ENCODE measurements at places on chromosomes 6 and 20.

- DNase-seq, result no peak
Measured at GRCh38 chr6:116015983-116016382, 44.7 kb downstream of the FRK start.

DNA sequence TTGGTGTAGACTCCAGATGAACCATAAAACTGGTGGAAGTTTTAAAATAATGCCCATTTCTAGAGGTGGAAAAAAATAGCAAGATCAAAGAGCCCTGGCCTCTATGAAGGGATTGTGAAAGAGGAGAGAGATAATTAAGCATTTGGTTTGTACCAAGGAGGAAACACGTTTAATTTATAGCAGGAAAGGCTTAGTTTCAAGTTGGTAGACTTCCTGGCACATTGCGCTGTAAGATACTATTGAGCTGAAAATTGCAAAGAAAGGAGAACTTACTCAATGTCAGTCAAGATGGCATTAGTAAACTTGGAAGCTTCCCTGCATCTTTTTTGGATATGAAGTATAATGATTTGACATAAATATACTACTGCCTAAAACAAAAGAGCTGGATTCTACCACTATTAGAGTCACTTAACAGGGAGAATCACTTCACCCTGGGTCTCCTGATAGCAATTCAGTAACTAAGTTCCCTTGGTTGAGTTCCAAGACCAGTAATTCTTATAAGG is 24.4 kb downstream of the MARCKS start:
- DNase-seq, result no peak

GRCh38 chr20:52515877-52516276 is 324.3 kb upstream of the ZFP64 start:
- DNase-seq, result no peak

DNA sequence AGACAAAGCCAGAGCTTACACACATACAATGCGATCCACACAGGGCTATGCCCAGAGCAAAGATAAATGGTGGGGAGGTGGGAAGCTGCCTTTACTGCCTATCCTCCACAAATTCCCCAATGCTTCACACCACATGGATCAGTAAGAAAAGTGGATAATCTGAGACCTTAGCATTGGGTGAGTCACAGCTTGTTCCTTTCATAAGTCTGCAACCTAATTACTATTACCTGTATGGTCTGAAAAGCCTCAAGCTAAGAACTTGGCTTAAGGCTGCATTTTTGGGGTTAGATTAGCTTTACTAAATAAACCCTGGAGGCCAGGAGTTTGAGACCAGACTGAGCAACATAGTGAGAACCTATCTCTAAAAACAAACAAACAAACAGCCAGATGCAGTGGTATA is 66.0 kb upstream of the BTBD3 start:
- no peak for DNase-seq

DNA sequence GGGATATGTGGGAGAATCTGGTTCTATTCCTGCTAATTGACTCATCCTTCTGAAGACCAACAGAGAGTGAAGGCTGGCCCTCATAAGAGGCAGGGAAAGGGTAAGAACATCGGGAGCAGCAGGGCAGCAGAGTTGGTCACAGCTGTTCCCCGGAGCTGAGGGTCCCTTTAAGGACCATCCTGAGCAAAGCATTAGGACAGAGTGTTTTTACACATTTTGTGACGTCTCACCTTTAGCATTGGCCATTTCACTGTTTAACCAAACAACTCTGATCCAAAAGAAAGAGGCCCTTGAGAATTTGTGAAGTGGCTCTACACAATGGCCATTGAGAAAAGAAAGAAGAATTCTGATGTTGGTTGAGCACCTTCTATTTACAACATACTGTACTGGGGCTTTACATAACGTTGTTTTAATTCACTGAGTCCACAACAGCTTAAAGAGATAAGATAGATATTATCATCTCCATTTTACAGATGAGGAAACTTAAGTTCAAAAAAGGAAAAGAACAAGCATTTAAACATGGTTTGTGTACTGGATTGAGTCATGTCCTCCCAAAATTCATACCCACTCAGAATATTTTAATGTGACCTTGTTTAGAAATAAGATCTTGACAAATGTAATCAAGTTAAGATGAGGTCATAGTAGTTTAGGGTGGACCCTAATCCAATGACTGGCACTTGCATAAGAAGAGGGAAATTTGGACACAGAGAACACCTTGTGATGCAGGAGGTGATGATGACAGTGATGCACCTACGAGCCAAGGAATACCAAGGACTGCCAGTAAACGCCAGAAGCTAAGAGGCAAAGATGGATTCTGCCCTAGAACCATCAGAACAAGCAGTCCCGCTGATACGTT is 62.0 kb downstream of the VGLL2 start:
- no peak for DNase-seq

DNA sequence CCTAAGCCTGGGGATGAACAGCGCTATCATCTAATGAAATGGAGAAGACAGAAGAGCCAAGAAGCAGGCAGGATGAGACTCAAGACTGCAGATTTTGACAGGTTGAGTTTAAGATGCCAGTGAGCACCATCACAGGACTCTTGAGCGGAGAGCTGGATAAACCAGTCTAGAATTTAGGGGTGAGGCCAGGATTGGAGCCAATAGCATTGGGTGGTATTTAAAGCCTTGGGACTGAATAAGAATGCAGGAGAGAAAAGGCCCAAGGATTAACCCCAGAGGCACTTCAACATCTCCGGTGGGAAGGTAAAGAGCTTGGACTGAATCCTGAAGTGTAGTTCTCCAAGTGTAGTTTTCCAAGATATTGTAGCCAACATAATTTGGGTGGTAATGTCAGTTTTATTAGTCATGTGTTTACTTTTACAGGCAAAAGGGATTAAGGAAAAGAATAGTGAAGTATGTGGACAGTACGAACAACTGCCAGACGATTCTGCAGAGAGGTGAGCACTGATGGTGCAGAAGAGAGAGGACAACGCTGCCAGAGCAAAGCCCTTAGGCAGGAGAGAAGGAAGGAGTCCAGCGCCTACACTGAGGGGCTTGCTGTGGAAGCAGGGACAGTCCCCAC is 85.2 kb downstream of the DTNBP1 start:
- DNase-seq, result no peak

GRCh38 chr20:5181958-5182357 is 55.1 kb downstream of the CDS2 start:
- DNase-seq, result no peak

GRCh38 chr6:167581637-167582036 is 245.1 kb upstream of the AFDN start:
- no peak for DNase-seq

GRCh38 chr6:81838031-81838430 is 85.5 kb upstream of the TENT5A start:
- DNase-seq, result peak; percentile 11

DNA sequence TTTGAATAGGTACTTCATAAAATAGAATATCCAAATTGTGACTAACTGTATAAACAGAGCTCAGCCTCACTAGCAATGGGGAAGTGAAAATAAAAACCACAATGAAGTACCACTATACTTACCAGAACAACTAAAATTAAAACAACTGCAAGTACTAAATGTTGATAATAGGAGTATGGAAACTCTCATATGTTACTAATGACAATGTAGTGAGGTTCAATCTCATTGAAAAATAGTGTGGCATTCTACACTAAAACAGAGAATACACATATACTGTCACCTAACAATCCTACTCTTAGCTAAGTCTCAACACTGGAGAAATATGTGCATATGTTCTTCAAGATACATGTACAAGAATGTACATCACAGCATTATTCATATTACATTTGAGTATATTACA is 132.0 kb upstream of the CARMIL1 start:
- no peak for DNase-seq

DNA sequence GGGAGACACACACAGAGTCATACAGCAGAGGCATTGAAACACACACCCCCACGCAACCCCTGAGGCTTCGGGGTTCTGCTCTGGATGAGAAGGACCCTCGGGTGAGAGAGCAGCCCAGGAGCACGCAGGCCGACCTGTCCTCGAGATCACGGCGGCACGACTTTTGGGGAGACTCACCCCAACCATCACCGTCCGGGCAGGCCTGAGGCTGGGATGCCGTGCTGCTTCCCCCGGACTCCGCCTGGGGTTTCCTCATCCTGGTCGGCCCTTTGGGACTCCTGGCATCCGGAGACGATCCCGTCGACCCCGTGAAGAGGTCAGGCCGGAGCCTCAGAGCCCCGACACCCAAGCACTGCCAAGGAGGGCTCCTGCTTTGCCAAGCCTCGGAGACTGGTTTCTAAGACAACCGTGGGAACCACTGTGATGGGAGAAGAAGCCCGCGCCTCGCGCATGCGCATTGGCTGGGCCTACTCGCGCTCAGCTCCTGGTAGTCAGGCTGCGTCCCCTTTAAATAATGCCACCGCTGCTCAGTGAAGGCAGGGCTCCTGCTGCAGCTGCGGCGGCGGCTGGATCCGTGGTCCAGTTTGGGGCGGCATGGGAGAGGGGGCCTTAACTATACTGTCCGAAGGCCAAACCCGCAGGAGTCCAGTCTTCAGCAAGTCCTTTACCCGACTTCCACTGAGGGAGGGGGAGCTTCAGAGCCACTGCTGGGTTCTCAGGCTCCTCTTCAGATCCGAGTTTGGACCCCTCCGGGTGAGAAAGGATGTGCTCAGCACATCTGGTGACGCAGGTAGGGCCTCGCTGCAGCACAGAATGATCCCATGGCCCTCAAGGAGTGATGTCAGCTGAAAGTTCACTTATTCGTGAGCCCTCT is 171.4 kb upstream of the ZNF337 start:
- DNase-seq, result peak; percentile 2

GRCh38 chr6:148342350-148343046 is at the start of gene SASH1:
Gene SASH1, plus strand, starts transcription at chr6:148342838. Its CDS starts 230 bp downstream, at chr6:148343068.
- DNase-seq, result peak; percentile 78

DNA sequence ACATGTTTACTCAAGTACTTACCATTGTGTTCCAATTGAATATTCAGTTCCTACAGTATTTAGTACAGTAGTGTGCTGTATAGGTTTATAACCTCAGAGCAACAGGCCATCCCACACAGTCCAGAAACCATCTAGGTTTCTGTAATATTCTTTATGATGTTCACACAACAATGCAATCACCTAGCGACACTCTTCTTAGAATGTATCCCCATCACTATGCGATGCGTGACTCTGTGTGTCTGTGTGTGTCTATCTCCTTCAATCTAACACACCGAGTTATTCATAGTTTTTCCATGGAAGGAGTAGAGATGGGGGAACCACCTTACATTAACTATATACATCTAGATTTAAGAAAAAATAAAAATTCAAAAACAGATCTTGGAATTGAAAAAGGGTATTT is 161.7 kb downstream of the INSM1 start:
- DNase-seq, result no peak

DNA sequence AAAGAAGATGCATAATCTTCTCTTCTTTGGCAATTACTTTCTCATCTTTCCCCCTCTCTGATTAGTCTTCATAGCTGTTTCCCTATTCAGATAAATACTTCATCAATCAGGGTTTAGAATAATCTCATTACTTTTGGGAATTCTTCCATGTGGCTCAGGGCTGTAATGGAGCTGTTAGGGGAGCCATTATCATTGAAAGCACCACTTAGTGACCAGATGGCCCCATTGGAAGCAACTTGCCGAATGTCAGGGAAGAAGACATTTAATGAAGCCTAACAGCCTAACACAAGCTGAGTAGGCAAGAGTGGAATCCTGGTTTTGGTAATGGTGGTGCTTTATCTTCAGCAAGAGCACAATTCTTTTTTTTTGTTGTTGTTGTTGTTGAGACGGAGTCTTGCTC is 45.0 kb downstream of the TIAM2 start:
- DNase-seq, result no peak

DNA sequence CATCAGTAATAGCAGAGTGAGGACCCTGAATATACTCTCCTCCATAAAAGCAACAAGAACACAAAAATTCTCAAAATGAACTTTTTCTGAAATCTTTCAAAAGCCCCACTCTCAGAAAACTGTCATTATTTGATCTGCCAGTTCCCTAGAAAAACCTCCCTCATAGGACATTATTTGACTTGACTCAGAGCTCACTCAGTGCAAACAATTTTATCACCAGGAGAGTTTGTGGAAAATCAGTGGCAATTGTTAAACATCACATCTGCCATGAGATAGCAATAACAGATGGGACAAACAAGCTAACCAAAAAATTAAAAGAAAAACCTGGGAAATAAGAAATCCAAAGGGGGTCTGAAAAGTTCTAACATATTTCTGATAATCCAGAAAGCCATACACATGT is 100.0 kb downstream of the ATG5 start:
- DNase-seq, result no peak

GRCh38 chr20:7589164-7589563 is 351.1 kb downstream of the HAO1 start:
- DNase-seq, result no peak

GRCh38 chr6:19013026-19013705 is 626.0 kb downstream of the RNF144B start:
- no peak for DNase-seq

DNA sequence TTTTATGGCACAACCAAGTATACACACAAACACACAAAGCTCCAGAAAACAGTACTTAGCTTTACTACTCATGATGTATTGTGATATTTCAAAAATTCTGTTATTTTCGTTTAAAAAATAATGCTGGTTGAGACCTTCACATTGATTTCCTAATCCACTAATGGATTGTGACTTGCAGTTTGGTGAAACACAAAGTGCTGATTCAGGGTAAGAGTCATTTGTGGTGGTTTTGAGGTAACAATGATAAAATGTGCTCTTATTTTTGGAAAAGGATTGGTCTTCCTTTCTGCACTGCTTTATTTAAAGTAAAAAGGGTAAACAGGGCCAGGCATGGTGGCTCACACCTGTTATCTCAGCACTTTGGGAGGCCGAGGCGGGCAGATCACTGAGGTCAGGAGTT is 1.9 kb downstream of the AAR2 start:
- no peak for DNase-seq

DNA sequence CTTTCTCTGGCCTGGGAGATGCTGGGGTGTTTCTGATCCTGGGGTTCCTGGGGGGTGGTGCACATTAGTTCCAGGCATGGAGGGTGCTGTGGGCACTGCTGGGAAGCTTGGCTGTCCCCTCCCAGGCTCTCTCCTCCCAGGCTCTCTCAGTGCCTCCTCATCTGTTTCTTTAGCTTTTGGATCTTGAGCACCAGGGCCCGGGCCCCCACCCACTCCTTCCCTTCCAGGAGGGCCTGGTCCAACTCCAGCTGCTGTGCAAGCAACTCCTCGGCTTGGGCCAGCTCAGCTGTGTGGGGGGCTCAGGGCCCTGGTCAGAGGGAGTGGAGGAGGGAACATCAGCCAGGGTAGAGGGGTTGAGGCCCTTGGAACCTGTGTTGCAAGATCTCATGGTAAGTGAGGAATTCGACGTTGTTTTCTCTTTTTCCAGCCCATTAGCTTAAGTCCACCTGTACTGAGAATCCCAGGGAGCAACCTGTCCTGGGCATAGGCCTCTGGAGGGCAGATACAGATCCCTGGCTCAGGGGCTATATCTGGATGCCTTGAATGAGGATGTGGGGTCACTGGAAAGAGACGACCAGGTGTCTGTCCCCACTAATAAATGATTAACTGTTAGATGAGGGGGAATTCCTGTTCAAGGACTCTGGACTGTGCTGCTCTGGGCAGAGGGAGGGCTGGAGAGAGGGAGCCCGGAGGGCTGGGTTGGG is 34.5 kb upstream of the HLA-A start:
- DNase-seq, result no peak

DNA sequence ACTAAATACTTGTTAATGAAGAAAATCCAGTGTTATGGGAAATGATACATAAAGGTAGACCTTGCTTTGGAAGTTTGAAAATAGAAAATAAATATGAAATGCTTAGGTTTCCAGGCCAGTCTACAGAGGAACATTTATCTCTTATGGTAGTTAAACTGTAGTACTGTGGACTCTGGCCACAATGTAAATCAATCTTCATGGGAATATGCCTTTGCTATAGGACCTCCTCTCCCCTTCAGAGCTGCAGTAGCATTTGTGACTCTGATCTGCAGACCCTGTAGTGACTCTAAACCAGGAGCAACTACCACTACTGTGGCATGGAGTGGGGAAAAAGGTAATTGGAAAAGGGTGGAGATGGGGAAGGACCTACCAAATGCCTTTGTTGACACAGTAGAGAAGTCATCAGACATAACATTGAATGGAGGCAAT is 4.5 kb downstream of the HSPA1A start:
- no peak for DNase-seq

Data from kidney glomerular epithelial cell (primary cell).